Progenitor cell of endocrine pancreas (in vitro differentiated cells): ENCODE measurements at places on chromosomes 12 and 14.

DNA sequence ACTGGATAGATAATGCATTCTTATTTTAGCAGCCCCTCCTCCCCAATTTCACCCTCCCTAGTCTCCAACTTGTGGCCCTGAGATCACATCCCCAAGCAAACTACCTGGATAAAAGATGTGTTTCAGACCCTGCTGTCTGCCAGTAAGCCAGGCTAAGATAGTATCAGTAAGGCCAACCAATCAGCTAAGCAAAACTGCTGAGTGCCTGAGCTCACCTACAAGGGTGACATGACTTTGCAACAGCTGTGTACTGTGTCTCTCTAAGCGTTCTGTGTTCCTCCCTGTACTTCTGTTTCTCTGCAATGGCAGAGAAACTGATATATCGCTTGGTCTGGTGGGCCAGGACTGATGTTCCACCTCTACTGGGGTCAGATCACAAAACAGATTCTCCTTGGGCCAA lies 224.9 kb downstream of the BTG1 start:
- DNase-seq, result no peak
- no peaks in the 10 kb centered on the region for H3K27me3 ChIP-seq
- peaks cover 7% of the 10 kb centered on the region for H3K36me3 ChIP-seq
- no peak overlapping the region for H3K27ac ChIP-seq
- peaks cover 5% of the 10 kb centered on the region for H3K4me1 ChIP-seq
- H3K4me3 ChIP-seq, result no peak overlapping the region

DNA sequence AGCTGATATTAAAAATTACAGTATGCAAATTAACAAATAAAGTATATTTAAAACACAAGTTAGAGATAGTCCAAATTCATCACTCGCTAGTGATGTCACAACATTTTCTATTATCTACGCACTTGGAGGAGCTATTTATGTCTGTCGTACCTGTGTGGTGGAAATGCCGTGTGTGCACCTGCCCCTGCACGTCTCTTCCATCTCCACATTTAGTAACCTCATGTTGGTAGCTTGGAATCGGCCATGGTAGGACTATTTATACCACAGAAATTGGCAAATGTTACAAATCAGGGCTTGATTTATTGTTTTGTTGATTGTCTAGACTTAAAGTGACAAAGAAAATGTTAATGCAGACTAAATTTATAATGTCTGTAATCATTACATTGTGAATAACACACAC lies 62.6 kb upstream of the NTF3 start:
- H3K36me3 ChIP-seq, result no peaks in the 10 kb centered on the region
- peaks cover 3% of the 10 kb centered on the region for H3K4me1 ChIP-seq
- no peak overlapping the region for H3K4me3 ChIP-seq
- DNase-seq, result no peak

- H3K27me3 ChIP-seq, result no peaks in the 10 kb centered on the region
- H3K4me1 ChIP-seq, result peaks cover 8% of the 10 kb centered on the region
- no peak overlapping the region for H3K27ac ChIP-seq
Measured at GRCh38 chr12:120472521-120472920, 3.0 kb upstream of the SRSF9 start.

GRCh38 chr12:93381161-93381975 lies 3.6 kb downstream of the NUDT4 start:
- peaks cover 45% of the 10 kb centered on the region for H3K4me1 ChIP-seq
- peaks cover 7% of the 10 kb centered on the region for H3K36me3 ChIP-seq
- peak overlapping the region; percentile 59 for H3K27ac ChIP-seq
- DNase-seq, result no peak
- H3K4me3 ChIP-seq, result peak overlapping the region; percentile 100
- no peaks in the 10 kb centered on the region for H3K27me3 ChIP-seq

- H3K27me3 ChIP-seq, result no peaks in the 10 kb centered on the region
- H3K4me3 ChIP-seq, result no peak overlapping the region
- peaks cover 20% of the 10 kb centered on the region for H3K4me1 ChIP-seq
- DNase-seq, result no peak
Measured at GRCh38 chr12:67595365-67595764, 53.2 kb upstream of the DYRK2 start.

DNA sequence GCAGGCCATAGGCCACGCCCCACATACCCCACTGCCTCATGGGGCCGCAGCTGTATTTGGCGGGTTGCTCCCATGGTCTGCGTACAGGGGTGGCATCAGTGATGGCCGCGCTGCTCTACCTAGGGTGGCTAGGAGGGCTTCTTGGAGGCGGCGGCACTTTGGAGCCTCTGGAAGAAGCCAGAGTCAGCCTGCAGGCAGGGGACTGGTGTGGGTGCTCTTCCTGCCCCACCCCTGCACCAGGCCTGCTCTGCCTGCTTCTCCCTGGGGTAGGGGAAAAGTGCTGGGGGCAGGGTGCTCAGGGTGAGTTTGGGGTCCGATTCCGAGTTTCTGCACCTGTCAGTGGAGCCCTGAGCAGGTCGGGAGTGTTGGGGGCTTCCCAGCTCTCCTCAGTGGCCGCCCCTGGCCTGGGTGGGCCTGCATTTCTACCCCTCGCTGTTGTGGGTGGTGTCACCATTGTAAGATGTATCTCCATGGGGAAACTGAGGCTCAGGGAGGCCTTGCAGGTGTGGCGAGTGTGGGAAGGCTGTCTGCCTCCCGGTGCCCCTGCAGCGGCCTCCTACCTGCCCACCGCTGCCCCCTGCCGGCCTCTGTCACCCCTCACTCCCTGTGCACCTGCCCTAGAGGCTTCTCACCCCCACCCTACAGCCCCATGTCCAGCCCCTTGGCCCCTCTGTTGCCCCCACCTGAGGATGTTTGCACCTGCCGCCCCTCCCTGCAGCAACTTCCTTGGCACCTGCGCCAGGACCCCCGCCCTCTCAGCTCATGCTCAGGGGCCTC lies 5.5 kb downstream of the CEP170B start:
- peak; percentile 38 for DNase-seq
- H3K4me1 ChIP-seq, result peaks cover 6% of the 10 kb centered on the region
- no peaks in the 10 kb centered on the region for H3K27me3 ChIP-seq

- no peaks in the 10 kb centered on the region for H3K36me3 ChIP-seq
- H3K27me3 ChIP-seq, result no peaks in the 10 kb centered on the region
- no peak overlapping the region for H3K4me3 ChIP-seq
- DNase-seq, result no peak
- no peaks in the 10 kb centered on the region for H3K4me1 ChIP-seq
Measured at GRCh38 chr14:35789651-35790050, 19.4 kb downstream of the RALGAPA1 start.

- H3K4me3 ChIP-seq, result no peak overlapping the region
- H3K27ac ChIP-seq, result no peak overlapping the region
- peaks cover 30% of the 10 kb centered on the region for H3K4me1 ChIP-seq
- DNase-seq, result no peak
- peaks cover 29% of the 10 kb centered on the region for H3K27me3 ChIP-seq
Measured at GRCh38 chr14:98138666-98139065, 1133.3 kb downstream of the BCL11B start.

DNA sequence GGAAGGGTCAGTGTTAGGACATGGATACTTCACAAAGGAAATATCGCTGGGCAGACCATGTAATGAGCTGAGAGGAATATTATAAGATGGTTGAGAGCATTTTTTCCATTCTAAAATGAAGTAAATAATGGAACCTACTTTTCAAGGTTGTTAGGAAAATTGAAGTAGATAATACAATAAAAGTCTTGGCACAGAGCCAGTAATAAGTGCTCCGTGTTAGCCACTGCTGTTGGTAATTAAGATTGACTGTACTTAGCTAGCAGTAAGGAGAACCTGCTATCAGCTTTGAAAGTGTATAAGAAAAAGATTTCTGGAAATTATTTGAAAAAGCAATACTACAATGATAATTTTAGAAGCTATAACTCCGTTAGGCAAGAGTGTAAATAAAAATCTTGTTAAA lies 77.6 kb downstream of the SCAF11 start:
- no peaks in the 10 kb centered on the region for H3K27me3 ChIP-seq
- DNase-seq, result no peak
- peaks cover 5% of the 10 kb centered on the region for H3K4me1 ChIP-seq
- peaks cover 4% of the 10 kb centered on the region for H3K36me3 ChIP-seq
- no peak overlapping the region for H3K27ac ChIP-seq
- no peak overlapping the region for H3K4me3 ChIP-seq

DNA sequence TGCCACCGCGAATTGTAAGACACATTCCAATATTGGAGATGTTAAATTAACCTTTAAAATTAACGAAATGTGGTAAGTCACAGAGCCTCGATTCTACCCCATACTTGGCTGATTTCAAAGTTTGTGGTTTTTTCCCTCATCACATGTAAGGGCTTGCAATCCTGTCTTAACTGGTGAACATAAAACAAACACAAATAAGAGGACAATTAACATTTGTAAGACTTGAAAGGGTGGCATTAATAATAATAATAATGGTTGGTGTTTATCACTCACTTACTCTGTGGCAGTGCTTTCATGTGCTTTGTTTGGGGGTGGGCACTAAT lies 26.6 kb downstream of the PPFIBP1 start:
- peaks cover 1% of the 10 kb centered on the region for H3K36me3 ChIP-seq
- H3K4me1 ChIP-seq, result peaks cover 26% of the 10 kb centered on the region
- H3K27ac ChIP-seq, result no peak overlapping the region
- DNase-seq, result no peak

DNA sequence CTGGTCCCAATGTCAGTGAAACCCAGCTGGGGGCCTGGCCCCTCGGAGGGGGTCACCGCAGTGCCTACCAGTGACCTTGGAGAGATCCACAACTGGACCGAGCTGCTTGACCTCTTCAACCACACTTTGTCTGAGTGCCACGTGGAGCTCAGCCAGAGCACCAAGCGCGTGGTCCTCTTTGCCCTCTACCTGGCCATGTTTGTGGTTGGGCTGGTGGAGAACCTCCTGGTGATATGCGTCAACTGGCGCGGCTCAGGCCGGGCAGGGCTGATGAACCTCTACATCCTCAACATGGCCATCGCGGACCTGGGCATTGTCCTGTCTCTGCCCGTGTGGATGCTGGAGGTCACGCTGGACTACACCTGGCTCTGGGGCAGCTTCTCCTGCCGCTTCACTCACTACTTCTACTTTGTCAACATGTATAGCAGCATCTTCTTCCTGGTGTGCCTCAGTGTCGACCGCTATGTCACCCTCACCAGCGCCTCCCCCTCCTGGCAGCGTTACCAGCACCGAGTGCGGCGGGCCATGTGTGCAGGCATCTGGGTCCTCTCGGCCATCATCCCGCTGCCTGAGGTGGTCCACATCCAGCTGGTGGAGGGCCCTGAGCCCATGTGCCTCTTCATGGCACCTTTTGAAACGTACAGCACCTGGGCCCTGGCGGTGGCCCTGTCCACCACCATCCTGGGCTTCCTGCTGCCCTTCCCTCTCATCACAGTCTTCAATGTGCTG lies 11.0 kb downstream of the ZBTB39 start:
- DNase-seq, result no peak
- H3K36me3 ChIP-seq, result peaks cover 10% of the 10 kb centered on the region
- no peak overlapping the region for H3K4me3 ChIP-seq
- H3K4me1 ChIP-seq, result no peaks in the 10 kb centered on the region
- H3K27me3 ChIP-seq, result no peaks in the 10 kb centered on the region

- peaks cover 12% of the 10 kb centered on the region for H3K4me1 ChIP-seq
- DNase-seq, result no peak
- H3K27me3 ChIP-seq, result no peaks in the 10 kb centered on the region
- H3K4me3 ChIP-seq, result peak overlapping the region; percentile 88
- H3K27ac ChIP-seq, result peak overlapping the region; percentile 91
Measured at GRCh38 chr12:49019443-49020324, 1.1 kb upstream of the PRKAG1 start.

DNA sequence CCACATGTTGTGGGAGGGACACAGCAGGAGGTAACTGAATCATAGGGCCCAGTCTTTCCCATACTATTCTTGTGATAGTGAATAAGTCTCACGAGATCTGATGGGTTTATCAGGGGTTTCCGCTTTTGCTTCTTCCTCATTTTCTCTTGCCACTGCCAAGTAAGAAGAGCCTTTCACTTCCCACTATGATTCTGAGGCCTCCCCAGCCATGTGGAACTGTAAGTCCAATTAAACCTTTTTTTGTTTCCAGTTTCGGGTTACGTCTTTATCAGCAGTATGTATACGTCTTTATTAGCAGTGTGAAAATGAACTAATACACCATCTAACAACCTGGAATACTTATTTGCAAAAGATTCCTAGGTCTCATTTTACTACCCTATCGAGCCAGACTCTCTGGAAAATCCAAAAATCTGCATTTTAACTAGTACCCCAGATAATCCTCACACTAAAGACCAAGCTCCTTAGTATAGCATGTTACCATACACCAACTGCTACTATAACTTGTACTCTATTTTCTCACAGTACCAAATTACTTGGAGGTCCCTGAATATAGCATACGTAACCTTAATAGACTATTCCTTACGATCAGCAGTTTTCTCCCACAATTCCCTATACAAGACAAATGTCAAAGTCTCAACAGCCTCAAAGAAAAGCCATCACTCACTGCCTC lies 11.5 kb downstream of the GTF2A1 start:
- no peak overlapping the region for H3K4me3 ChIP-seq
- peaks cover 7% of the 10 kb centered on the region for H3K4me1 ChIP-seq
- peaks cover 18% of the 10 kb centered on the region for H3K36me3 ChIP-seq
- DNase-seq, result no peak
- no peaks in the 10 kb centered on the region for H3K27me3 ChIP-seq

DNA sequence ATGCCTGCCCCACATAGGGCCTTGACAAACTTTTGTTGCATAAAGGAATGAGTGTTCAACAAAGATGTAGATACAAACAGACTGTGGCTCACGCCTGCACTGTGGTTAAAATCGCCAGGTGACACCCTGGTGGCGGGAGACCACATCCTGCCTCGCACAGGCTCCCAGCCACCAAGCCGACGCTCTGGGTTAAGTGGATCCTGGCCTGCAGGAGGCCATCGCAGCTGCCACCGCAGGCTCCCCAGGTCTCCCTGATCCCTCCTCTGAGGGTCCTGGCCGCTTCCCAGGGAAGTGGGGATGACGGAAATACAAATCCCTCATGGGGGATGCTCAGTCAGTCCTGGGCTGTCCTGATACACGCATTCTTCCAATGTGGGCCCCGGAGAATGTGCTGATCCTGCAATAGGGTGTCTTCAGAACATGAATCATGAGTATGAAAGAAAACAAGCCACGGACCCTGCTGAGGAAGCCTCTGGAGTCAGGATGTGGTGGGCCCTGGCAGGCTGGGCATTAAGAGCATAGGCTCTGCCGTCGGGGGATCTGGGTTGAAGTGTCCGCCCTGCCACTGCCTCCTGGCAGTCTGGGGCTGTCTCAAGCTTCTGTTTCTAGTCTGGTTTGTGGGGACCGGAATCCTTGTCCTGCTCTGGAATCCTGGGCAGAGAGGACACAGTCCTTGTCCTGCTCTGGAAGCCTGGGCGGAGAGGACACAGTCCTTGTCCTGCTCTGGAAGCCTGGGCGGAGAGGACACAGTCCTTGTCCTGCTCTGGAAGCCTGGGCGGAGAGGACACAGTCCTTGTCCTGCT lies 53.5 kb upstream of the BEGAIN start:
- H3K27me3 ChIP-seq, result peaks cover 28% of the 10 kb centered on the region
- no peak overlapping the region for H3K27ac ChIP-seq
- no peaks in the 10 kb centered on the region for H3K4me1 ChIP-seq

DNA sequence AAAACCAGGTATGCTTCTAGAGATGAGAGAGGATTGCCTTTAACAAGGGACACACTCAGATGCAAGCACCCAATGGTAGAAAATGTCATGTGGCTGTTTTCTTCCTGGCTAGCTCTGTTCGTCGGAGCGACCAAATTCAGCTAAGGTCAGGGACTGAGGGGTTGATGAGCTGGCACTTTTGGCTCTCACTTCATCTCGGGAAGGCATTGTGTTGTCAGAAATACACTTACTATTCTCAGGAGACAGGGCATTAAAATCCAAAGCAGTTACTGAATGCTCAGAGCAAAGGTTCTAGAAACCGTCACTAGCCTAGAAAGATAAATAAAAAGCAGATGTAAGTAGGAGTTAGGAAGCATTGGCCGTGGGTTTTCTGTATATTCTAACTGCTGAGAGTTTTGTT lies 275.7 kb upstream of the SSTR1 start:
- H3K36me3 ChIP-seq, result no peaks in the 10 kb centered on the region
- no peaks in the 10 kb centered on the region for H3K27me3 ChIP-seq
- H3K27ac ChIP-seq, result no peak overlapping the region
- no peak overlapping the region for H3K4me3 ChIP-seq
- no peak for DNase-seq
